Activated T-cell treated with anti-CD3 and anti-CD28 coated beads, Interleukin-2, amount 50 U/mL, for 24 hours (primary cell): ENCODE measurements at places on chromosomes 7 and 10.

DNA sequence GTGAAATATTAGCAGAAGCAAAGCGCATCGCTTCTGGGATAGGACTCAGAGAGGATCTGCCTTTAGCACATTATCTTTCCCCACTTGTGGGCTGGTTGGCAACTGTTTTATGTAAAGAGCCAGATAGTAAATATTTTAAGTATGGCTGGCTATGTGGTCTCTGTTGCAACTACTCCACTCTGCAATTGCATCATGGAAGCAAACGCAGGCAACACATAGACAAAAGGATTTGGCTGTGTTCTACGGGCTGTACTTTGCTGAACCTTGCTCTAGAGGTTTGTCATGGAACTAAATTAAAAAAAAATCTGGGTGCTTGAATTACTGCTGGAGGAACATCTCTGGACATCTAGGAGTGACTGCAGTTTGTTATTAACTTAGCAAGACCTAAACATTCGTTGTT, 307.8 kb upstream of the TPK1 start:
- DNase-seq: no peak

DNA sequence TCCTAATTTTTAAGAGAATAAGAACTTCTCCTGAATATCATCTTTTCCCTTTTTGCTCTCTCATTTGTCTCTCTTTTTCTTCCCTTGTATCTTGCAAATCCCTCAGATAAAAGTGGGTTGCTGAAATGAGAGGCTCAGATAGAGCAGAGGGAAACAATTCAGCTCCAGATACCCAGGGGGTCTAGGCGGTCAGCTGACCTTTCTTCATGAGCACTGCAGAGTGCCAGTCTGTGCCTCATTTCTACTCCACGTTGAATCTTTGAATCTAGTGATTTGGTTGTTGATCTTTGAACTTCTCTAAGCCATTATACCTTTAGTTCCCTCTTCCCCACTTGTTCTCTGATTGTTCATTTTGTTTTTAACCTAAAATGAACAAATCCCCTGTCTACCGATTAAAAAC, 572.6 kb downstream of the PTPRN2 start:
- no peak for DNase-seq

- DNase-seq: peak; percentile 84
These were observed 15.6 kb downstream of the SHH start for GRCh38 chr7:155796381-155797261.

GRCh38 chr10:79063071-79063491, 5.7 kb upstream of the ZMIZ1 start:
- no peak for DNase-seq

- DNase-seq: no peak
These were observed 1.6 kb downstream of the PHTF2 start for GRCh38 chr7:77800158-77800557.

- DNase-seq: no peak
These were observed 10.2 kb upstream of the ZFYVE27 start for GRCh38 chr10:97726636-97727178.

DNA sequence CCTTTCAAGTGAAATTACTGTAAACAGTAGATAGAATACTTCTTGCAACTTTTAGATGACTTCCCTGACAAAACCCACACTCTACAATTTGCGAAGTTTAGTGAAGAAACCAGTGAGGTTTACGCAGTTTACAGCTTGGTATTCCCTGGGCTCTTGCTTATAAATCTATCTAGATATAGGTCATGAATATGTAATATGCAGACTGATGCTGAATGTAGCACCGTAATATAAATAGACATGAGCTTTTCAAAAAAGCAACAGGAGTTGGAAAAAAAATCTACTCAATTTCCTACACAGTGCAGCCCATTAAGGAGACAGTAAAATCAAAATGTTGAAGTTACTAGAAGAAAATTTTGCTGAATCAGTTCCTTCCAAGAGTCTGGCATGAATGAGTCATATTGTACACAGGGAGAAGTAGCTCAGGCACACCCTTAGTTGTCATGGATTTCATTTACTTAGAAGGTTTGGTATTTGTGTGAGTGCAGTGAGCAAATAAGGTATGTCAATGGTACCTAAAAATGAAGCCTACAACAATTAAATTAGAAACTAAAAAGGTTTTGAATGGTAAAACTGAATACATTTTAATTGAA, 67.7 kb upstream of the NEUROD6 start:
- DNase-seq: no peak

DNA sequence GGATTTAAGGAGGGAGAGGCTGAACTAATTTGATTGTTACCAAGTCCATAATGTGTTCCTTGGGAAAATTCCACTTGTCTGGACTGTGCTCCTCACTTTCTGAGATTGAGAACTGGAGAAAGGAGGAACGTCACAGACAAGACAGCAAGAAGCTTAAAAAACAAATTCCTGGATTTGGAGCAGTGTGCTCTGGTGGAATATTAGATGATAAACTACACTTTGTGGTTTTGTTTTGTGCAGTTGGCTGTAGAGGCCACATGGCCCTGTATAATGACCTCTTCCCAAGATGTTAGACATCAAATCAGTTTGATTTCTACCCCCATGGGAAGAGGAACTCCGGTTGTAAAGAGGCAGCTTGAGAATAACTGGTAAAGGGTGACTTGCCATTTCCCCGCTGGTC, 421.3 kb upstream of the GALNT17 start:
- no peak for DNase-seq

DNA sequence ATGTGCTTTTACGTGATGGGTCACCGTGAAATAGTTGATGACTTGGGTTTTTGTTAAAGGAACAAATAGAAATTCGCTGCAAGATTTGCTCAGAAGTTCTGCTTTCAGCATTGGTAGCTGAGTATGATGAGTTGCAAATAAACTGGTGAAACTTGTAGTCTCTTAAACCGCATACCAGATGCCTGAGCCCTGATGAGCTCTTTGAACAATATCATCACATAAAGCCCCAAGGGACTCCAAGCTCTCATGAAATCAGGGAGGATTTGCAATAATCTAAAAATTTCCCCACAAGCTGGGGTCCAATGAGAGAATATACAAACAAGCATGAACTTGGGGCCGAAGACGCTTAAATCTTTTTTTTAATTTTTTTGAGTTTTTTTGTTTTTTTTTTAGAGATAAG, 312.4 kb downstream of the CALN1 start:
- no peak for DNase-seq

DNA sequence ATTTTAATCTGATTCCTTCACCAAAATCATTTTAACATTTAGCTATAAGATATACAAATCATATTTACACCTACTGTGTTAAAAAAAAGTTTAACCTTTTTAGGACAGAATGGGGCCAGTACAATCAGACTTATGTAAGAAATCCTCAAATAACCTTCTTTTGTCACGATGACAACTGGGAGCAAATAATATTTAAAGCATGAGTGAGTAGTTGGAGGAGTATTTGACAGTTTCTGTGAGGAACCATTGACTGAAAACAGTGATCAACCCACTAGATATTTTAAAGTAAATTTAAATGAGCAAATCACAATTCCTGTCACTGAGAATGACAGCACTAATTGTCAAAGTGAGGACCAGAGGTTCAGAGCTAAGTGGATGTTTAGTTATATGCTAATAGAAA, 289.1 kb downstream of the CNTNAP2 start:
- no peak for DNase-seq

GRCh38 chr7:889391-889790, 13.0 kb downstream of the GET4 start:
- DNase-seq: no peak

DNA sequence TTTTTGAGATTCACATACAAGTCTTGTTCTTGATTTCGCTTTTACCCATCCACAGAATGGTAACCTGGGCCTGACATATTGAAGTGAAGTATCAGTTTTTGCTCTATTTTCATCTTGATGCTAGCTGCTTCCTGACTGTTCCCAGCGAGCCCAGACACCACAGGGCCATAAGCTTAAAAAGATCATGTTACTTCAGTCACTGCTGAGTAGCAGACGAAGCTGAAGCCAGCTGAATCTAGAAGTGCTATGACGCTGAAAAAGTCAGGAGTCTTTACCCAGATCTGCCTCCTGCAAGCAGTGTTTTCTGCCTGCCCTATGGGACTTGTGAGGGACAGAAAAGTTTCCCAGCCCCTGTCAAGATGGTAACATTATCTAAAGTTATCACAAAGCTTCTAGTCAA, 2.7 kb upstream of the PRXL2A start:
- DNase-seq: no peak
